ENCODE measurements at places on chromosomes 1 and 21.

DNA sequence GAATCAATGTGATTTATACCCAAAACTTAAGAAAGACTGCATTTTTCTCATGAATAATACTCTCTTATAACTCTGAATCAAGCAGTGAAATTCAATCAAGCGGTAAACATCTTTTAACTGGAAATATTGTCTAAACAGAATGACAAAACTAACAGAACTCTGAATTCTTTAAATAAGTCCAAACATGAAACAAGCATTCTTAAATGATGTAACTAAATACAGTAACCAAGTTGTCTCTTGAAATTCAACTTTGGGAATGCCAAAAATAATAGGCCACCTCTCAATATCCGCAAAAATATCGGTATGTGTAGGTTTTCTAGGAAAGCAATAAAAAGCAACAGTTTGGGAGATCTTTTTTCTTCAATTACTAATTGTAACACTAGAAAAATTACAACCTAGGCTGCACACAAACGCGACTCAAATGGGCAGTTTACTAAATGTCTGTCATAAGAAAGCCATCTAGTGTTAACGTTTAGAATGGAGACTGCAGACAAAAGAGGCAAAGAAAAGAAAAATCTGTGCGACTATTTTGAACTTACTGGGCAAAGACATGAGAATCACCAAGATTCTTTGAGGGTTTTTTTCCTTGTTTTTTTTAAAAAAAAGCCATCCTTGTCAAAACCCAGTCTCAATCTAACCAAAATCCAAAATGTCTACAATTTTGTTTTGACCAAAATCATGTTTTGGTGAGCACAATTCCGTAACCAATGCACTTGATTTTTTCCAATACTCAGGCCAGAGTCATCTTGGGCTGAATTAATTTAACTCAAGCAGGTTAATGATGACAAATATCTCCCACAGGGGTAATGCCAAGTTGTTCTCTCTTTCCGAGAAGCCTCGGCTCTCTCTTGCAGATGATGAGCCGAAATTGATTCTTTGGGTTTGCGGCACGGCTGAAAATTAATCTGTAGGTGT, 1.3 kb downstream of the SIPA1L2 start:
- DNase-seq, result no peak

- no peak for DNase-seq
Observed at GRCh38 chr1:1788646-1789431, 10.6 kb upstream of the NADK start.

DNA sequence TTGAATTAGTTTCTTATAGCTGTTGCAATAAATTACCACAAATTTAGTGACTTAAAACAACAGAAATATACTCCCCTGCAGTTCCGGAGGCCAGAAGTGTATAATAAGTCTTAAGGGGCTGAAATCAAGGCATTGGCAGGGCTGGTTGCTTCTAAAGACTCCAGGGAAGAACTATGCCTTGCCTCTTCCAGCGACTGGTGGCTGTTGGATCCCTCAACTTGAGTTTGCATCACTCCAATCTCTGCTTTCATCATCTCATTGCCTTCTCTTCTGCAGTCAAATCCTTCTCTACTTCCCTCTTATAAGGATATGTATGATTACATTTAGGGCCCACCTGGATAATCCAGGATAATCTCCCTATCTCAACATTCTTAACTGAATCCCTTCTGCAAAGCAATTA, 19.1 kb upstream of the MED18 start:
- no peak for DNase-seq

- no peak for DNase-seq
Observed at GRCh38 chr21:43372663-43373361, 54.1 kb downstream of the SIK1 start.

GRCh38 chr1:247104965-247105364, 809 bp upstream of the ZNF669 start:
- DNase-seq, result no peak

DNA sequence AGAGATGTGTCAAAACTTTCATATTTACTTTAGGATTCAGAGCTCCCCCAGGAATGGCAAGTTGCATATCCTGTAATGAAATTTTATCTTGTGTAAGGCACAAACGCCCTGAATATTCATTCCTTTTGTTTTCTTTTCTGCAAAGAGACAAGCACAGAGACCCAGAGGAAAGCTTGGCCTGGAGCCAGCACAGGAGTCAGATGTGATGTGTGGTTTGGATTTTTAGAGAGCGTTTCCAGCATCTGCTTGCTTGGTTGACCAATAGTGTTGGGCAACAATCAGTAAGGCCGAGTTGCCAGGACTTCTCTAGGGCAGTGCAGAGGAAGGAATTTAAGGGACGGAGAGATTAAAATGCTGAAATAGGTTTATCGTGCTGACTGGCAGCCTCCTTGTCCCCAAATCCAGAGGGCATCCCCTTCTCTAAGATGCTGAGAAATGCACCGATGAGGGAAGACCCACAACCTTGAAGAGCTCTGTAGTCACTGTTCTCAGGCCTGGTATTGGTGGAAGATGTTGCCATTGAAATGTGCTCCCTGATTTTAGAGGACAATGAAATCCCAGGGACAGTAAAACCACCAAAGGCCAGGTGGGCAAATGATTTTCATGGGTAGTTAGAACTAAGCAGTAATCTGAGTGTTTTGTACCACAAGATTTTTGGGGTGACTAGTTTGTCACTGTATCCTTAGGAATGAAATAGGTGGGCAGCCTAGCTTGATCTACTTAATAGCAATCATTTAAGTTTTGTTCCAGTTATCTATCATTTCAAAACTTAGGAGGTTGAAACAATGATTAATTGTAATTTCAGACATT, 37.9 kb upstream of the RHOU start:
- no peak for DNase-seq

- no peak for DNase-seq
Observed at GRCh38 chr1:187877220-187877619, 1048.5 kb downstream of the PLA2G4A start.

DNA sequence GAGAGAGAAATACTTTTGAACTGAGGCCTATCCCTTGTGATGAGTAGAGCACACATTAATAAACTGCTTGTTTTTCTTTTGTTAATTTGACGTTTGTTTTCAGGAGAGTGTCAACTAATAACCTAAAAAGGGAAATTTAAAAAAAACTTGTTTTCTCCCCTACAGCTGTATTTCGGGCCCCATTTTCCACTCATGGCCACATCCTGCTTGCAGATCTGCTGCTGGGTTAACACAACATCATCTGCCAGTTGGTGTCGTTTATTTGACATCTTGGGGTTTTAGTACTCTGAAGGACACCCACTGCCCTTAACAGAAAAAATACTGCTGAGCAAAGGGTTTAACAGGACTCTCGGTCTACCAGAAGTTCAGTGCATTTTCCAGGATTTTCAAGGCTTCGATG, 848 bp upstream of the PYHIN1 start:
- no peak for DNase-seq

GRCh38 chr1:53699981-53700380, 39.0 kb downstream of the GLIS1 start:
- DNase-seq, result no peak

GRCh38 chr1:107220036-107220435, 79.2 kb downstream of the NTNG1 start:
- DNase-seq, result no peak

DNA sequence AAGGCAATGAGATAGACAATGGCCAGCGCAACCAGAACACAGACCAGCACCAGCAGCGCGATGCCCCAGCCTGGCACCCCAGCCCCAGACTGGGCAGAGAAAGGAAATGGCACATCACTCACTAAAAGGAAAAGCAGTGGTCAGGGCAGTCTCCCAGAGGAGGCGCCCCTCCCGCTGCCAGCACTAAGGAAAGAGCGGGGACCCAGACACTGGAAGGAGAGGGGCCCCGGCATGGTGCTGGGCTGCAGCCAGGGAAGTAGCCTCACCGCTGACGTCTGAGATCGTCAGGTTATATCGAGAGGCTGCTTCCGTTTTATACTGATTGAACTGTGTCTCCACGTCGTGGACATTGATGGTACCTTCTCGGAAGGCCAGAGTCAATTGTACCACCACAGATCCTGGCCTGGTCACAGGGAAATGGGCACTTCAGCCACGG, 13.8 kb downstream of the TRIM46 start:
- no peak for DNase-seq

GRCh38 chr21:29436143-29436542, 137.4 kb downstream of the BACH1 start:
- no peak for DNase-seq

DNA sequence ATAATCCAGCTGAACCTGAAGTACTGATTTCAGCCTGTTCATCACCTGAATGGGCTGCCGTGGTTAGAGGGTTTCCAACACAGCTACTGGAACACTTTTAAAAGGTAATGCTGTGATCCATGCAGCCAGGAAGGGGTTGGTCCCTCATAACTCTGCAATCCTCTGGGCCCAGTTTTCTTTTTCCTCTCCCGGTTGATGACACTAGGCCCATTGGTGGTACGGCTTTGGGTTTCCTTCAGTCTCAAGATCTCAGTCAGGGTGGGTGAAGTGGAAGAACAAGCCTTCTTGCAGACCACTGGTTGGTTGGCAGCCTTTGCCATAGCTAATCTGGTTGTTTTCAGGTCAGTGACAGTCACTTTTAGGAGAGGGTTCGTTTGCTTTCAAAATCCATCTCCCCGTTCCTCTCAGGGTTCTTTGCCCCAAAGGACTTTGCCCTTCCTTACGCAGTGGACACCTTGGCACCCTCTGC, 502 bp upstream of the SLC35A3 start:
- DNase-seq, result no peak

DNA sequence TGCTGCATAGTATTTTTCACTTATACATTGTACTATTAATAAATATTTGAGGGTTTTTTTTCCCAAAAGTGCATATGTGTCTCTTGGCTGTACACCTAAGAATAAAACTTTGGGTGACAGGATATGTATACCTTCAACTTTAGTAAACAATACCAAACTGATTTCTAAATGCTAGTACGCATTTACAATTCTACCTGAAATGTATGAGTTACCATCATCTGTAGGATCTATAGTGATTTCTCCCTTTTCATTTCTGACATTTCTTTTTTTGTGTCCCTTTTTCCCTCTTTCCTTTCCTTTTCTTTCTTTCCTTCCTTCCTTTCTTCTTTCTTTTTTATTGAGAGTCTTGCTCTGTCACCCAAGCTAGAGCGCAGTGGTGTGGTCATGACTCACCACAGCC, 16.7 kb upstream of the BMP8B start:
- no peak for DNase-seq

GRCh38 chr1:247189981-247190798, 18.4 kb upstream of the ZNF124 start:
- DNase-seq, result no peak

- no peak for DNase-seq
Observed at GRCh38 chr1:111513410-111514020, 10.1 kb upstream of the ADORA3 start.

GRCh38 chr21:33011462-33011861, 14.3 kb upstream of the OLIG2 start:
- DNase-seq, result no peak

DNA sequence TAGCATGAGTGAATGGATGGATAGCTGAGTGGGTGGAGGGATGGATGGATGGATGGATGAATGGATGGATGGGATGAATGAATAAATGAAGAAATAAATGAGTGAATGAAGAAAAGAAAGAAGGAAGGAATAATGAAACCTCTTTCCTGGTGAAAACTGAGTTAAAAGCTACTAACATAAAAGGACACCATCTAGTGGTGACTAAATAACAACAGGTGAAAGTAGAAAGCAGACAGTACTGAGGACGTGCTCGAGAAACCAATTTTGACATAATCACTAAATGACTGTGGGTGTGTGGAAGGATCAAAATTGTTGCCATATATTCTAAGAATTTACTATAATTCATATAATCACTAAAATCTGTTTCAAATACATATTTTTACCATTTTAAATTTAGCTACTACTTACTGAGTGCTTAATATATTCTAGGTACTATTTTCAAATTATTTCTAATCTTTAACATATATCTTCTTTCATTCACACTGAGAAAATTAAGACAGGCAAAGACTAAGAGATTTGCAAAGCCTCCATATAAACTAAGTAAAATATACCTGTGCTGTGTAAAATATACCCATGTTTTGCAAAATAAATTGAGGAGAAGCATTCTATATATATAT, 522.9 kb downstream of the LRRIQ3 start:
- DNase-seq, result no peak

DNA sequence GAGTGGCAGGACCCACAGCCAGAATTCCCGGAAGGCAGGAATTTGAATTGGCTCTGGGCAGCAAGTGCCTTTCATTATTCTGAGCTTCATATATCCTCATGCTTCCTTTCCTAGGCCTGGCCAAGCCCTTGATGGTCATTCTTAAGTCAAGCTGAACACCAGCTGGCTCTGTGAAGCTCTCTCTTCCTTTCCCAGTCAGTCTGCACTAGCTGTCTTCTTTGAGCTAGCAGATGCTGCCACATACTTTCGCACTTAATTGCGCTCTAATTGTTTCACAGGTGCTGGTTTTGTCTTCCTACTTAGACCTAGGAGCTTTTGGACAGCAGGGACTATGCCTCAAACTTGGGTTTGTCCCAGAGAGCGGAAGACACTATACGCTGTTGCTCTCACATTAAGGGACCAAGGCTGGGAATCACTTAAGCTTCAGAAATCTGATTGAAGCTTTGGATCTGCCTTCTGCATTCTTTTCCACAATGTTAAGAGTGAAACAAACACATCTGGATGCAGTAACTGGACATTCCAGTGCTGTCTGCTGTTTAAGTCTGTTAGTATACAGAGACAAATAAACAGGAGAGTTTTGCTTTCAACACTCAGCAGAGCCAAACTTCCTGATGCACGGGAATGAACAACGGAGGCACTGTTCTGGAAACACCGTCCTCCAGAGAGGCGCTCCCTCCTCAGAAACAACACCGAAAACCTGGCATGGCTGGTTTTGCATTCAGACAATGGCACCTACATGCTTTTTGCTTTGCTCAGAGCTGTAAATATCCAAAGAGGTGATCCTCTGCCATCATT, 2.2 kb downstream of the TLR5 start:
- DNase-seq, result no peak

DNA sequence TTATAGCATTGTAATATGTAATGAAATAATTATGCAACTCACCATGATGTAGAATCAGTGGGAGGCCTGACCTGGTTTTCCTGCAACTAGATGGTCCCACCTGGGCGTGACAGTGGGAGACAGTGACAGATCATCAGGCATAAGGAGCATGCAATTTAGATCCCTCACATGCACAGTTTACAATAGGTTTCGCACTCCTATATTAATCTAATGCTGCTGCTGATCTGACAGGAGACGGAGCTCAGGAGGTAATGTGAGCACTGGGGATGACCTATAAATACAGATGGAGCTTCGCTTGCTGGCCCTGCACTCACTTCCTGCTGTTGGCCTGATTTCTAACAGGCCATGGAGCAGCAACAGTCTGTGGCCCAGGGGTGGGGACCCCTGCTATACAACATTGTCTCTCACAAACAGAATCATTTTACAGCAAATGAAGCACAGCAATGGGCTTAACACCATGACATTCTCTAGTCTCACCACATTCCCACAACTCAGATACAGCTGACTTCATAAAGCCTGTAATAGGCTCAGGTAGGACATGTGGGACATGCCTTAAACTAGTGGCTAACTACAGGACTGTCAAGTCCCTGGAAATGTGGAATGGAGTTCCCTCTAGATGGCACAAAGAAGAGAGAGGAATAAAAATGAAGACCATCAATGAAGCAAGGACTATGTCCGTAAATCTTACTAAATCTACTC, 40.7 kb upstream of the SLC5A9 start:
- no peak for DNase-seq

GRCh38 chr21:39004634-39005501, 178.4 kb downstream of the PSMG1 start:
- DNase-seq, result no peak

Measured in SIG-M5 (cell line).